ENCODE measurements at places on chromosomes 2 and 18.

- no peak for DNase-seq
Observed at GRCh38 chr18:10234912-10235660, 219.3 kb upstream of the APCDD1 start.

DNA sequence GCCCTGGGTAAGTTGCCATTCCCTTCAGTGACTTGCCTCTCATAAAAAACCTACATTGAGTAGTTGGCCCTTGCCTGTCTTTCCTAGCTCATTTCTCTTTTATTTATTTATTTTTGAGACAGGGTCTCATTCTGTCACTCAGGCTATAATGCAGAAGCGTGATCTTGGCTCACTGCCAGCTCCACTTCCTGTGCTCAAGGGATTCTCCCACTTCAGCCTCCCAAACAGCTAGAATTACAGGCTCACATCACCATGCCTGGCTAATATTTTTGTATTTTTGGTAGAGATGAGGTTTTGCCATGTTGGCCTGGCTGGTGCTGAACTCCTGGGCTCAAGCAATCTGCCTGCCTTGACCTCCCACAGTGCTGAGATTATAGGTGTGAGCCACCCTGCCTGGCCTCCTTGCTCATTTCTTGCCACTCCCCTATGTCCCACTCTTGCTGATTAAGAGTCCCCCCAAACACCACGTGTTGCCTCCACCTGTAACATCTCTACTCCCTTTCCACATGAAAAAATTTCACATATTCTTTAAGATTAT lies 12.6 kb downstream of the EVA1A start:
- DNase-seq = no peak

DNA sequence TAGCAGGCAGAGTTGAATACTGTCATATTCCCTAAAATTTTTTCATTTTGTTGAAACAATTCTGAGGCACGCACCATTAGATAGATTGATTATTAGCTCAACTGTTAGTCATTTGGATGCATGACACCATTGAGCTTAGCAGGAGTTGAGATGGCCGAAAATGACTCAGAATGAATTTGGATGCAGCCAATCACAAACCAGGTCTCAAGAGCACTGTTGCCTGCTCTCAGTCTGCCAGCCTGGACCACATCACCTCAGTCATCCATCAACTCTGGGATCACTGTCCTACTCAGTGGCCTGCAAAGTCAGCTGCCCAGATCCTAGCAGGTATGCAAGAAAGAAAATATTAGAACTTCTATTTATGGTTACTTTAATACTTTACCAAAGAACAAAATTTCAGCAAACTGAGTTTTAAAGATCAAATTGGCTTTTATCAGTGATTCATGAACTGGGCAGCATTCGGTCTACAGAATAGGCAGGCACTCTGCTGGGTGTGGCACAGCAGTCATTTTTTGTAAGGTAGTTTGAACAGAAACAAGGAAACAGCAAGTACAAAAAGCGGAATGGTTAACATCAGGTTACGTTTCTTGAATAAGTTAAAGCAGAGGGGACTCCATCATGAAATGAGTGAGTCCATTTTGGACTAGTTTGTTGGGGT lies 152.7 kb upstream of the ARHGAP28 start:
- no peak for DNase-seq

DNA sequence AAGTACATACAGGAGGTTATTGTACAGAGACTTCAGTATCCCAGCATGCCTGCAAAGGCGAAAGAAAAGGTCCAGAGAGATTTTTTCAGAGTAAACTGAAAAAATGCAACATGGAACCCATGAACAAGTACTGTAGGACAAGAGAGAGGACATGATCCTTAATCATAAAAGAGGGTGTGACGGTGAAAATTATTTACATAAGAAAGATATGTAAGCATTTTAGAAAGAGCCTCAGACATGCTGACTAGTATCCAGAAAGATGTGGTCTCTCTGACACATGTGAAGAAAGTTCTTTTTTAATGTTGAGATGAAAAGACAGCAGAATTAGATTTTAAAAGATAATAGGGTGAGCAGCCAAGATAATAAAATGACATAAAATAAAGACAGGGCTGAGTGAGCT lies 262.0 kb downstream of the NCKAP5 start:
- DNase-seq = no peak

GRCh38 chr18:78247615-78248289 lies 731.9 kb upstream of the SALL3 start:
- no peak for DNase-seq

DNA sequence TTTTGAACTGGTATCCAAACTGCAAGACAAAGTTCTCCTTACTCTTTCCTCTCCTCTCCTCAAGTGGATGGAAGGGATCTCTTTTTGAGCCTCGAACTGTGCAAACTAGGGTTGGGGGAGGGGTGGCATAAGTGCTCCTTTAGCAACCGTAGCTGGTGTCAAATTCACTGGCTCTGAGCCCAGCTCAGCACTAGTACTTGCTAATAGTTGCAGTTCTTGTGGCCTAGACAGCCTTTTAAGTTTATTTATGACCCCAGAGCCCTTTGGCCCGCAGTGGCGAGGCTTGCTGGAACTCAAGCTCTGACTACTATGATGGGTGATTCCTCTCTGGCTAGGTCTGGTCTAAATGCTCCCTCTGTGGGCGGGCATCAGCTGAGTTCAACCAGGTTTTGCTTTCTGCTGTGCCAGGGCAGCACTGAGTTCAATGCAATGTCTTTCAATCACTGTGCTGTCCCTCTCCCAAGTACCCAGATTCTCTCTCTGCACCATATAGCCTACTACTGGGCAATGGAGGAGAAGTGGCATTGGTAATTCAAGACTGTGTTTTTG lies 528.4 kb upstream of the SYT4 start:
- no peak for DNase-seq

DNA sequence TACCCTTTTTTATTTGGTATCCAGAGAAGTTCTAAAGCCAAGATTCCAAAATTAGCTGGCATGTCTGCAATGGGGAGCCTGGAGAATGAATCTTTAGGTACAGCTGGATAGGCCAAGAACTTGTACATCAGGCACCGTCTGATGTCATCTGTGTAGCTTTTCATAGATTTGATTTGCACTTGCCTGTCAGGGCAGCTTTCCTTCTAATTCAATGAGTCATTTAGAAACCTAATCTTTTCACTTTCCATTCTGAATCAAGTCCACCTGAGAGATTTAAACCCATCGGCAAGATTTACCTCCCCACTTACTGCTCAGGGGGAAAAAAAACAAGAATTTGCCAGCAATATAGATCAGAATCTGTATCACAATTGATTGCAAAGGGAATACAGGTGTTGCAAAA lies 60.9 kb upstream of the ACAA2 start:
- no peak for DNase-seq

GRCh38 chr2:190173392-190173791 lies 110.9 kb upstream of the MSTN start:
- DNase-seq = no peak

GRCh38 chr18:67194886-67195285 lies 321.6 kb downstream of the DSEL start:
- DNase-seq = no peak

DNA sequence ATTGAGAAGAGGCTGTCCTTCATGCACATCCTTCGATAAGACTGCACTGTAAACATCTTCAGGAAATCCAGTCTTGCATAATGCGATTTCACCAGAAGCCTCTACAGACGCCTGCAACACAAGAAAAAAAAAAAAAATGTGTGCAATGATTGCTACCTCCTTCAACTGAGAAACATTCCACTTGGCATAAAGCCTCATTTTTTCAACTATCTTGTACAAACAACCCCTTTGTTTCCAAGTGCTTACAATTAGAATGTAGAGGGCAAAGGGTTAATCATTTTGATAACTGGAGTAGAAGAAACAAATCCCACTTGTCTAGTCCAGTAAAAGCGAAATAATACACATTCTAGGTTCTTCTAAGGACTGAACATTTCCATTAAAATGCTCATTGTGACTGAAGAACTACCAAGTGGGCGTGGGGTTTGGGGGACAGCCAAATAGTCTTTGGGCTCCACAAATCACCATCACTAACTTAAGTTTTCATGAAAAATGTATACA lies 29.2 kb downstream of the CDH2 start:
- no peak for DNase-seq

GRCh38 chr18:62485684-62486083 lies 37.1 kb upstream of the ZCCHC2 start:
- no peak for DNase-seq

GRCh38 chr18:36576339-36576738 lies 252.5 kb downstream of the TPGS2 start:
- DNase-seq = no peak

DNA sequence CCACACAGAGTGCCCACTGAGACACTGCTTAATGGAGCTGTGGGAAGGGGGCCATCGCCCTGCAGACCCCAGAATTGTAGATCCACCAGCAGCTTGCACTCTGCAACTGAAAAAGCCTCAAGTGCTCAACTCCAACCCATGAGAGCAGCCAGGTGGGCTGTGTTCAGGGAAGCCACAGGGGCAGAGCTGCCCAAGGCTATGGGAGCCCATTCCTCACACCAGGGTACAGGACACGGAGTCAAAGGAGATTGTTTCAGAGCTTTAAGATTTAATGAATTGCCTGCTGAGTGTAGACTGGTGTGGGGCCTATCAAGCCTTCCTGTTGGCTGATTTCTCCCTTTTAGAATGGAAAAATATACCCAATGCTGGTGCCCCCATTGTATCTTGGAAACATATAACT lies 17.2 kb downstream of the TPO start:
- no peak for DNase-seq

DNA sequence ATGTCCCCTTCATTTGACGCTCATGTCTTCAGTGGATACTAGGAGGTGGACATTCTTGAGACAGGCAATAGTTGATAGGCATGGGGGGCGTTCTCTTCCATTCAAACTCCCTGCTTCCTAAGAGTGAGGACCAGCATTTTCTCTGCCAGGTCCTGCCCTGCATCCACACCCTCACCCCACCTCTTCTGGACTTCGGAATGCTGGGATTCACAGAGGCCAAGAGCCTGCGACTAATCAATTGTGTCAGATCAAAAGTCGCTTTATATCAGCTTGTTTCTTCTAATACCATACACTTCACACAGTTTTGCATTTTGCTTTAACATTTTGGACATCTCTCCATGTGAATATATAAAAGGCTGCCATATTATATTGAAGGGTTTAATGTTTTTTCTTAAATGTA lies 210.7 kb downstream of the CCDC102B start:
- DNase-seq = no peak

DNA sequence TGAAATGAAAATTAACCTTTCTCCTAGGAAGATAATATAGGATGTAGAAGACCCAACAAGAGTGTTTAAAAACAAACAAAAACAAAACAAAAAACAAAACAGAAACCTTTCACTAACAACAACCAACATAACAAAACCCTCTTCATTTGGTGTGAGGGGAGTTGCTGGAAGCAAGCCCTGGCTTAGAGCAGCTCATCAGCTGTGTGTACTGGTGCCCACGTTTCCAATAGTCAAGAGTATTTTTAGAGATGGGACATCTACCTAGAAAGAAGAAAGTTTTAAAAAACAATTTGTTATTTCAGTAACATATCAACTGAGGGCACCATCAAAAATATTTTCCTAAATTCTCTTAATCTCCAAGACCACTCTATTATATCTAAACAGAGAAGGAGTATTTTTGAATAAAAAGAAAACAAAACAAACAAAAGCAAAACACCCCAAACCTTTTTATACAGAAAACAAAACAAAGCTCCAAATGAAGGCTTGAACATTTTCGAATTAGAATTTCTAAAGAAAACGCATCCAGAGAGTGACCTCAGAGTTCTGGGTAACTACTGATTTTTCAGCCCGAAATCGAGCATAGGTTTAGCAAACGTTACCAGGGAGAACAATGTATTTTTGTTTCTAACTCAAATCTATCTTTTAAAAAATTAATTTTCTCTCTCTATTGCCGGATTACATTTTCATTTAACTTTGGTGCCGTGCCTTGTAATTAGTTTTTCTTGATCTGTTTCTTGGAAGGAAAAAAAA lies 134.6 kb downstream of the INSIG2 start:
- DNase-seq = no peak

DNA sequence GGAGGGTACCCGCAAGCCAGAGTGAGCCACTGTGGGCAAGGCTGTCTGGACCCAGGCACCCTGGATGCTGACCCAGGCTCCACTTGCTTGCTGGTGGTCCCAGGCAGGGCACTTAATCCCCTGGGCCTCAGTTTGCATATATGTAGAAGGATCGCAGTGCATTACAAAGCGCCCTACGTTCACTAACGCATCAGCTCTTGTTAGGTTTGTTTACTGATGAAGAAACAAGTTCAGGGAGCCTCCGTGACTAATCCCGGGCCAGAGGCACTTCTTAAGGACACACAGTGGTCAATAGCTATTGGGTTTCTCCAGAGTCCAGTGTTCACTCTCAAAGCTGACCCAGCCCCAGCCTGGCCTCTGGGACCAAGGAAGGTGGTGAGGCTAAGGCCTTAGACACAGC lies 70.2 kb downstream of the LBH start:
- no peak for DNase-seq

Measured in left renal cortex interstitium (tissue), 4 donors.